Gastrocnemius medialis (tissue), 4 donors: ENCODE measurements at places on chromosomes 2 and 18.

DNA sequence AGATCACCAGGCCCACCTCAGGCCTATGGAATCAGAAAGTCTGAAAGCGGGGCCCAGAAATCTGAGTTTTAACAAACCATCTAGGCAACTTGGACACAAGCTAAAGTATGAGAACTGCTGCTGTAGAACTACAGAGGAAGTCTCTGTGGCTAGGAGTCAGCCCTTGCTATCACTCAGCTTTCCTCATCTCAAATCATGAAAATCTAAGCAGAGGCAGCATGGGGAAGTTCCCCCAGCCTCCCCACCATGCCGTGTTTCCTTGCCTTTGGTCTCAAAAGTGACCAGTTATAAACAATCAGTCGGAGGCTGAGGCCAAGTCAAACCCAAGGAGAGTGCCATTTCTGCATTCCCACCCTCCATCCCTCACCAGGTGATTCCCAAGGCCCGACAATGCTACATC lies 404.7 kb downstream of the BCL11A start:
- no peak for DNase-seq

DNA sequence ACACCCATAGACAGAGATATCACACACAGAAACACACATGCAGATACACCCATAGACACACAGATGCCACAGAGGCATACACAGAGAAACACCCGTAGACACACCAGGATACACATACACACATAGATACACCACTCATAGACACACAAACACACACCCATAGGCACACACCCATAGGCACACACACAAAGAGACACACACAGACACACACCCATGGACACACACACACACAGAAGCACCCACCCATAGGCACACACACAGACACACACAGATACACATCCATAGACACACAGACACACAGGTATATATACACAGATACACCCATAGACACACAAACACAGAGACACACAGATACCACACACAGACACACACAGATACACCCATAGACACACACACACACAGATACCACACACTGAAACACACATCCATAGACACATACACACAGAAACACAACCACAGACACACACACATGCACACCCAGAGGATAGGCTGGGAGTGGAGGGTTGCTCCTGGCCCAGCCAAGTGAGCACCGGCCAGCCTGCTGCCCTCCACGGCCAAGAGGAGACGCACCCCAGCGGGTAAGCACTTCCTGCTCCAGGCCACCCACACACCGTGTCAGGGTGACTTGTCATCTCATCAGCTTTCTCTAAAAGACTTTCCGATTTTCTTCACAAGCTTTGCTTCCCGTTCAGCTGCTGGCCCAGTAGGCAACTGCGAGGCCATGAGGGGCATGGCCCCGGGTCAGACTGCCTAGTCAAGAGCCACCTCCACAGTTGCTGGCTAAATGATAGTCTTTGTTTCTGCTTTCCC lies 14.1 kb upstream of the CNNM3 start:
- DNase-seq: no peak

GRCh38 chr2:71534201-71534600 lies 80.8 kb downstream of the DYSF start:
- peak; percentile 5 for DNase-seq

DNA sequence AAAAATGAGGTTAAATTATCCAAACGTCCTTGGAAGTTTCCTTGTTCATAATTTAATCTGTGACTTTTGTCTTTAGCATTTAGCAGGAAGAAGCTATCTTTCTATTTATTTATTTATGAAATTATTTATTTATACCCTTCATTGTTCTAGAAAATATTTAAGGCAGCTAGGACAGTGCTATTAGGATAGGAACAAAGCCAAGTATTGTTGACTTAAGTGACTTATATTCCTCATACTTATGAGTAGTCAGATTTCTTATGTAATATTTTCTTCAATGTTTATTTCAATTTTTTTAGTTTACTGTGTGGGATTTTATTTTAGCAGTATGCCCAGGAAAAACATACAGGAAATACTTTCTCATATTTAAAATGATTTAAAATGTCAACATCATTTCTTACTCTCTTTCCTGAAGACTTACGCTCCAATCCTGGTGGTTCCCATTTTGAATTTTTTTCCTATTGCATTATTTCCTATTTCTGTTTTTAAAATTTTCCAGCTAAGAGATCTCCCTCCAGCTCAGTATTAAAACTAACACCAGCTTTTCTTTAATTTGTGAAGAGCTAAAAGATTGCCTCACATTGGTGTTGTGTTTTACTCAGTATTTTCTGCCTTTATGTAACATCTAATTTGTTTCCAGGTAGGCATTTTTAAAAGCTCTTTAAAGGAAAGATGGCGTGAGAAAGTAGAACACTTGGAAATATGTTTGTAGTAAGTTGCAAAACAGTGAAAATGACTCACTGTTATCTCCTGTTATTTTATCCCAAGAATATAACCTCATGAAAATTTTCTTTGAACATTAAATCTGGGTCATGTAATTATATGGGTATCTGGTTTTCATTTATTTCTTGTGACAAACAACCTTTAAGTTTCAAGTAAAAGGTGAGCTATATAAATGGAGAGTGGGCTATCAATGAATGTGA lies 32.2 kb downstream of the MAPRE2 start:
- no peak for DNase-seq

- DNase-seq: no peak
Measured at GRCh38 chr2:164675687-164676086, 54.4 kb upstream of the GRB14 start.

DNA sequence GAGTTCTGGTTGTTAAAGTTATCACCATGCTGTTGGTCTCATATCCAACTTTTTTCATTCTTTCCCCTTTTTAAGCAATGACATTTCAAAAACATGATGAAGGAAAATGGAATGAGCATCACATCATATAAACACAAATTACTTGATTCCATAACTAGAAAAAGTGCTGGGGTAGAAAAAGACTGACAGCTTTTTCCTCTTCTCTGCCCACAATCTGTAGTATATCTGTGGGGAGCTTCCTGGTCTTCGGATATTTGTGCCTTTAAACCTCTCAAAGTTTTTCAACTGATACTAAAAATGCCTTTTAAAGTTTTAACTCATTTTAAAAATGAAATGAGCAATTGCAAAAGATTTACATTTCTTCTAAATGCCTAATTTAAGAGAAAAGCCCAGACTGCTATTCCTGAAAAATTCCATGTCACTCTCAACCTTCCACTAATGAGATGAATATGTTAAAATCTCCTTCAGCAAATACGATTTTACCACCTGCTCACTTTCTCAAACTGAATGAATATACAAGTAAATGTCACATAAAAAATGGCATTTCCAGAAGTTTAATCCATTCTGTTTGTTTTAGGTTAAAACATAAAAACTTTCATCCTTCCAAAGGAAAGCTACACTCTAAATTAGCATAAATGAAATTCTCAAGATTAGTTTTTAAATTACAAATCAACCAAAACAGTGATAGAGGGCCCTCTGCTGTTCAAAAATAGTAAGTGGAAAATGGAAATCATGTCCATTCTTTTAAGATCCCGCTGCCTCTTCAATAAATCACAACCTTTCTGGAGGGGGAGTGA lies 2.1 kb downstream of the DNAH7 start:
- DNase-seq: no peak

DNA sequence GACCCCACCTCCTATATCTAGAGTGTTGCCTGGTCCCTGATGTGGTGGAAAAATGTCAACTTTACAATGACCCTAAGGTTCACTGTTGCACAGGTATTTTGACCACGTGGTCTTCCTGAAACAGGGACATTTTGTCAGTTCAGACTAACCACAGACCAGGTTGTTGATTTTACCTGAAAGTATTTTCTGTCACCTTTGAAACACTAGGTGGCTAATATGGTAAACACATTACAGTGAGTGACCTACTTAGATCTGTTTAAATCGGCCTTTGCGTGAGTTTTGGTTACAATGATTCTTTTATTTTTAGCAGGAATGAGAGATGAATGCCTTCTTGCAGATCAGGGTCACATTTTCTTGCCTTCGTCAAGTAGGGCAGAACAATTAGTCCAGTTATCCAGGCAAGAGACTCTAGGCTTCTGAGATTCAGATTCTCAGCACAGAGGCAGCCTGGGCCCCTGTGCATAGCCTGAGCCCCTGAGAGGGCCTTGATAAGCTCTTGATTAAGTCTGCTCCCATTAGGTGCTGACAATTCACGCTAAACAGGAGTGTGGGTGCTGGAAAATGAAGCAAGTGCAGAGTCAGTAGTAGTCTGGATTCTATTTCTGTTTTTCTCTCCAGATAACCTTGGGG lies 226.2 kb downstream of the KCNS3 start:
- no peak for DNase-seq

- DNase-seq: no peak
Measured at GRCh38 chr2:100051253-100051652, 91.1 kb downstream of the AFF3 start.

GRCh38 chr18:73043211-73043610 lies 175.4 kb upstream of the NETO1 start:
- no peak for DNase-seq

DNA sequence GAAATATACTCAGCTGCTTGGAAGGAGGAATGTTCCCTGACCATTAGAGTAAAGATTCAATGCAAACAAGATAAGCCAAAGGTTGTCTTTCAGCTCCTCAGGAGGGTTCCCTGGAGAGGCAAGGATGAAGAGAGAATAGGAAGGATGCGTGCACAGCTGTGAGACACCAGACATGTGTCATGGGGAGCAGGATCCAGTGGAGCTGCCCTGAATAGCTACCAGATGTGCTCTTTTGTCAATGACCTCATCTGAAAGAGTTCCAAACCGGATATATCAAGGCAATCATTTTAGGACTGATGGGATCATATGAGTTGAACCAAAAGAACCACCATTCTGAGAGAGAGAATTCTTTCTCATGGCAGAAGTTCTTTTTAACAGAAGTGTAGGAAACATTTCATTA lies 490.6 kb downstream of the IRS1 start:
- peak; percentile 30 for DNase-seq

DNA sequence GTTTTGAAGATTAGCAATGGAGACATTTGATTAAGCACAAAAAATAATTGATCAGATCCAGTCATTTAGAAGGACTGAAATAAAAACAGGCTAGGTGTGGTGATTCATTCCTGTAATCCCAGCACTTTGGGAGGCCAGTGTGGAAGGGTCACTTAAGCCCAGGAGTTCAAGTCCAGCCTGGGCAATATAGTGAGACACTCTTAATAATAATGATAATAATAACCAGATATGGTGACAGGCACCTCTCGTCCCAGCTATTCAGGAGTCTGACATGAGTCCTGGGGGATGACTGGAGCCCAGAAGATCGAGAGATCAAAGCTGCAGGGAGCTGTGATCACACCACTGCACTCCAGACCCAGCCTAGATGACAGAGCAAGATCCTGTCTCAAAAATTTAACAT lies 3.5 kb upstream of the FN1 start:
- DNase-seq: no peak

DNA sequence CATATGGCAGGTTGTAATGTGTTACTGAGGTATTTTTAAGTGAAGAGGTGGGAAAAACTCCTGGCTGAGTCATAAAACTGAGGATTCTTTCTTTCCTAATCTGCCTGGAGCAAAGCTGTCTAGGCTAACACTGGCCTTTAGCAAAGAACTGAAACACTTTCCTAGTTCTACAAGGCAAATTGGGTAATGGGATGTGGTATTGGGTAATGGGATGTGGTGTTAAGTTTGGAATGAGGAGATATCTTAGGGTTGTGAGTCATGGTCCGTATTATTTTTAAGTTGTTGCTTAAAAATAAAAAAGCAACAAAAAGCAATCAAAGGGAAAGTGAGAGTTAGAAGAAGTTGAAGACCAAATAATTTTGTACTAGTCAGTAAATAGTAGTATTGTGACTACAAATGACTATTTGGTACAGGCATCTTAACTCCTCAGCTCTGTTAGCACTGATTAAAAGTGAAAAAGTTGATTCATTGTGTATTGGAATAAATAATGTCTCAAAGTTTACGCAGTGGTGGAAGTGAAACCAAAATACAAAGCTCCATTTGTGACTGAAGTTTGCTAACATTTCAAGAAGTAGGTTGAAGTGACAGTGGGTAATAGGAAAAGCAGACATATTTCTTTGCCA lies 216.8 kb downstream of the CAMKMT start:
- DNase-seq: no peak

DNA sequence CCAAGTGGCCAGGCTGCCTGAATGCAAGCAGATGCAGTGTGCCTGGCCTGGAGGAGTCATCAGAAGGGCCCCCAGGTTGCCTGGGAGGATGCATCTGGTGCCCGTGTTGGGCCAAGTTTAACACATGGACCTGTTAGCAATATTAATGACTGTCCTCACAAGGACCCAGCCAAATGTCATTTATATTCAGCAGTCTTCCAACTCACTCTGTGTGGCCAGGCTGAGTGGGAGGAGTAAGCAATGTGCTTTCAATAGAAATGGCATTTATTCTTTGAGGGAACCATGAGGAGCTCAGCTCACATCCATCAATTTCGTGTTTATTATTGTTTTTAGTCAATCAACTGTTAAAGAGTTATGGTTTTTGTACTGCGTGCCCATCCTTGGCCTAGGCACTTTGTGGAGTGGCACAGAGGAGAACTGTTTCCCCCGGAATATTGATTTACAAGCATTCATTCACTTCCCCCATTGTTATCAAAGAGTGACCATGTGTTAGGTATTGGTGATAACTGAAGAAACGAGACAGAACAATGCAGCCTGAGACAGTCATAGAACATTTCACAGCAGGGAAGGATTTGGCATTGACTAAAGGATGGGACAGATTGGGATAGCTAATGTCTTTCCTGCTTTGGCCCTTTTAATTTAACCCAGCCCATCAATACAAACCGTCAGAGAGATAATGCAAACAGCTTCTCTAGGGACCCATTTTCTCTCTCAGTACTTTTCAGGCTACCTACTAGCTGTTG lies 725.2 kb downstream of the TSN start:
- DNase-seq: no peak

- DNase-seq: no peak
Measured at GRCh38 chr18:51054764-51055163, 24.8 kb downstream of the SMAD4 start.

DNA sequence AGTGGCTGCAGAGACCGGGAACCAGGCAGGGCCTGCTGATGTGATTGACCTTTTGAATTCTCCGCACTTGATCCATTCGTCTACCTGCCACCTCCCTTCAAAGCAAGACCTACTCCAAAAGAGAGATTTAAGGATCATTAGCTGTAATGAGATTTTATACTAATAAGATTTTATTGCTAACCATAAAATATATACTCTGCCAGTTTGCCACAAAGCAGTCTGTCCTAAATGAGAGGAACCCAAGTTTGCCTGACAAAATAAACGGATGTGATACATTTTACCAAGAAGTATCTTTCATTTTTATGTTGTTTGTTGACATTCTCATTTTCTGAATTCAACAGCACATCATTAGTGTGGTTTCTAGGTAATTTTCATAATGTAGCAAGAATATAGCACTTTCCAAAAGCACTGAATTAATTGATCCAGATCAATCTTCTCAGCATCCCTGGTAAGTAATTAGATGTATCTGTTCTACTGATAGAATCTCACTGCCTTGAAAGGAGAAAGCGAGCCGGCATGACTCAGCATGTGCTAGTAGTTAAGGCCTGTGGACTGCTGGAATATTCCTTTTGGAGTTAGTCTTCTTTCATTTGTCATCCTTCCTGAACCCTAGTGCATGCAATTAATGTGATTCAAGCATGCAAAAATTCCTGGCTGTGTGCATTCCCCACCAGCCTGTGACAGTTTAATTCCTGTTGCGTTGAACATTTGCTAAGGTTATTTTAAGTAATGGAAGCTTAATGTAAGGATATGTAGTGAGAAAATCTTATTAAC lies 128.5 kb downstream of the ARL6IP6 start:
- DNase-seq: no peak
